ENCODE measurements at places on chromosomes 7 and 10.
A peak's percentile ranks its signal among the peaks of the same experiment; 100 is the strongest.

- DNase-seq: no peak
Observed at GRCh38 chr7:36863901-36864701, 139.8 kb upstream of the AOAH start.

GRCh38 chr7:48424731-48425130 lies 253.5 kb downstream of the ABCA13 start:
- DNase-seq: no peak

- no peak for DNase-seq
Observed at GRCh38 chr7:7693881-7694280, 24.5 kb downstream of the RPA3 start.

DNA sequence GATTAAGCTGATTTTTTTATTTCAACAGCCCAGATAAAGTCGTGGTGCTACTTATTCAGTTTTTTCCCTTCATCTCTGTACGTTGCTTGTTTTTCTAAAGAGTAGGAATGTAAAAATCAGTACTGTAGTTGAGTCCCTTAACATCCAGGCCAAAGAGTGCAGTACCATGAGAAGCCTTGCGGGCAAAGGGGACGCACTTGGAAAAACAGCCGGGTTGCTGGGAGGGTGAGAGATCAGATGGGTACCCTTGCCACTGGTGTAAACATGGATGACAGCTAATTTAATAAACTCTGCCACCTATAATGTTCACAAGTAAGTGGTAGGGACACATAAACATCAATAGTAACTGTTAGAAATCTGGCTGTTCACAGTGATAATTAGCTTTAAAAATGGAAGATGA lies 175.9 kb downstream of the POU6F2 start:
- no peak for DNase-seq

- no peak for DNase-seq
Observed at GRCh38 chr10:125815764-125816163, 7.3 kb downstream of the UROS start.

DNA sequence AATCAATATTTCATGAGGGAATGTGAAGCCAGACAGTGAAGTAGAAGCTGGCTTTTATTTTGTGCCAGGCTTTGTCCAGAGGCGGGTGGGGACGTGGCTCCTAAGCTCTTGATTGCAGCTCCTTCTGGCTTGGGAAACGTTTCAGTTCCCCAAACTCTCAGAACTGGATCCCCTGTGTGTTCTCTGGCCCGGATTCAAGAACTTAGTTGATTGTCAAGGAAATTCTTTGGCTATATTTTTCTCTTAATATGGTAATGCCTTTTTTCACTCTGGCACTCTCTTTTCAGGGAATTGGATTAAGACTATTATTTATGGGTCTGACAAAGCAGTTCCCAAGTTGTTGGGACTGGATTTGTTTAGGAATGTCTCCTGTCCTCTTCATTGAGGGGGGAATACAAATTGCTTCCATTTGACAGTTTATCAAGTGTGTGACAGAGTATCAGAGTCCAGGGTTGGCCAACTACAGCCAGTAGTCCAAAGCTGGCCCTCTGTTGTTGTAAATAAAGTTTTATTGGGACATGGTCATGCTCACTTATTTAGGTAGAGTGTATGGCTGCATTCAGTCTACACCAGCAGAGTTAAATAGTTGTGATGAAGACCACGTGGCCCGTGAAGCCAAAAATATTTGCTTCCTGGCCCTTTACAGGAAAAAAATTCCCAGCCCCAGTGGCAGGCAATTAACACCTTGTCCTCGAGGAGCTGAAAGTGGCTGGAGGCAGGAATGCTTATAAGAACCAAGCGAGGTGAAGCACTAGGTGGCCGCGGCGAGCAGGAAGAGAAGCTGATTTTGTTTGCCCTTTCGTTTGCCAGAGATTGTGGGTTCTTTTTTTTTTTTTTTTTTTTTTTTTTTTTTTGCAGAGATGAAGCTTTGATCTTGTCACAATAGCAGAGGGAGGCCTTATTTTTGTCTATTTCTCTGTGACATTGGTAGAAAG lies 34.3 kb downstream of the HTRA1 start:
- DNase-seq: peak; percentile 28

DNA sequence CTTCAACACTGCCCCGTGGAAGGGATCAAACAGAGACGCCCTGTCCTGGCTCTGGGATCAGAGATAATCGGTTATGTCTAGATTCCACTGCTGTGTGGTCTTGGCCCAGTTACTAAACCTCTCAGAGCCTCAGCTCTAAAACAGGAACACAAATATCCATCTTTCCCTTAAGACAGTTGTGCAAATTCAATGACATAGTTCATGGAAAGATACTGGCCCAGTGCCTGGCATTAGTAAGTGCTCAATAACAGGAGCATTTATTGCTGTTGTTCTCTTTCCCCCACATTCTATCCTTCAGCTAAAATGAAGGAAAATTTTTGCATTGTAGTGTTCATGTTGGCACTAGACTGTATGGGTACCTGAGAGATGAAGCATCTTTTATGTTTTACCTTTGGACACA lies 58.6 kb downstream of the TACC2 start:
- DNase-seq: no peak

DNA sequence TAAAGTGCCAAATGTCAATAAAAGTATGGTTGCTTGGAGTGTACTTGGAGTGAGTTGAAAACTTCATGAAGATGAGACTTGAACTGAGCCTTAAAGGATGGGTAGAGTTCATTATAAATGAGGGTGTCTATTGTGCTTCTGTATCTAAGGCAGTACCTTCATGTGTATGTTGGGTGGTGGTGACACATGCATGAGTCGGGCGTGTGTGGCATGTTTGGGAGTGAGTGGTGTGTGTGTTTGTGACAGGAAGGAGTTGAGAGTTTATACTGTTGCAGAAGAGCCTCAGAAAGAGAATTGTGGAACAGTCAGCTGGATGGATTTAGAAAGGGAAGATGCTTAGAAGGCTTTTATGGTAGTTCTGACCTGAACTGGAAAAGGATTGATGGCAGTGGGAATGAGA lies 6.0 kb upstream of the ZRANB1 start:
- no peak for DNase-seq

DNA sequence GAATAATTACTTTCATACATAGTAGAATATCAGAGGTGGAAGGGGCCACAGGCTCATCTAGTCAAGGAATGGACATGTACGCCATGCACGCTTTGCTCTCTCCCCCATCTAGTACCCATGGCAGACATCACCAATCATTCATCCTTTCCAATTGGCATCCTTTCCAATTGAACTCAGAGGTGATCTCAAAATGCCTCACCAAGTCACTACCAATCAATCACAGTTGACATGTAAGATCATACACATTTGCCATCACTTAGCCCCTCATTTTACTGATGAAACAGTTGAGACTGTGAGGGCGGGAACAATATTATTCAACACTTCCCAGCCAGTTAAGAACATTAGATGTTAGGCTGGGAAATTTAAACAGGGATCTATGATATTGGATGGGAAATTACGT lies 308.4 kb downstream of the FGFR2 start:
- no peak for DNase-seq

All from RWPE2 (cell line).